NCI-H774 (cell line): ENCODE measurements at places on chromosomes 5 and 9.

DNA sequence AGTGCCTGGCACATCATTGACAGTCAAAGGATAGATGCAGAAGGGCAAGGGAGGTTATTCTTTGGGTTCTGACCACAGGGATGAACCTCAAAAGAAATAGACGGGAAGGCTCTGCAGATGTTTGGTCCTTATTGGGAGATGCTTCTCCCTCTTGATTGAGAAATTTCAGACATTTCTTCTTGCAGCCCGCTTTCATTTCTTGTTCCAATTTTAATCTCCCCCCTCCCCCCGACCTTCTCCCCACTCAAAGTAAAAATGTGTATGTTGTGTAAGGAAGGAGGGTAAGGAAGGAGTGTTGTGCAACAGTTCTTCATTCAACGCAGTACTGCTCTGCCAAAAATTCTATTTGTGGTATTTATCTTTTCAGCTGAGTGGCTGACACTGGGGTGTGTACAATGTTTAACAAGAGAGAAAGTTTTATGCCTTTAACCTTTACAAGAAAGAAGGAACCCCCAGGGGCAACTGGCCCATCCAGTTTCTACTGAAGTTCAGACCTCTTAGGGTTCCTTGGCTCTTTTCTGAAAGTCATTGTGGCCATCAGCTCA lies 46.3 kb upstream of the TNFSF15 start:
- DNase-seq, result no peak

DNA sequence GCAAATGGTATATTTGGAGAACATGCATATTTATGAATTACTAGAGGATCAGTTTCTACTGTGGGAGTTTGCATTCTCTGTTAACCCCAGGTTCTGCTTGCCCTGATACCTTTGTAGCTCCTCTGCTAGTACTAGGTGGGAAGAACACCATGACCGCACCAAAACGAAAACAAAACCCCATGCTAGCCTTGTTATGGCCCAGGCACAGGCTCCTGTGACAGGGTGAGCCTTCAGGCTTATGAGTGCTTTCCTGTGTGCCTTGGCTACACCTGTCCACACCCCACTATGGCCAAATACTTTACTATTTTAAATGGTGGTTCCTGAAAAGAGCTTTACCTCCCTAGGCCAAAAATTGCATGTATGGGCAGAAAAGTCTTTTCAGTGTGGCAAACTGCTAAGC lies 94.8 kb downstream of the PPIC start:
- DNase-seq, result no peak

- DNase-seq, result peak; percentile 56
These were observed 710 bp upstream of the PIP5KL1 start for GRCh38 chr9:127931092-127931881.

DNA sequence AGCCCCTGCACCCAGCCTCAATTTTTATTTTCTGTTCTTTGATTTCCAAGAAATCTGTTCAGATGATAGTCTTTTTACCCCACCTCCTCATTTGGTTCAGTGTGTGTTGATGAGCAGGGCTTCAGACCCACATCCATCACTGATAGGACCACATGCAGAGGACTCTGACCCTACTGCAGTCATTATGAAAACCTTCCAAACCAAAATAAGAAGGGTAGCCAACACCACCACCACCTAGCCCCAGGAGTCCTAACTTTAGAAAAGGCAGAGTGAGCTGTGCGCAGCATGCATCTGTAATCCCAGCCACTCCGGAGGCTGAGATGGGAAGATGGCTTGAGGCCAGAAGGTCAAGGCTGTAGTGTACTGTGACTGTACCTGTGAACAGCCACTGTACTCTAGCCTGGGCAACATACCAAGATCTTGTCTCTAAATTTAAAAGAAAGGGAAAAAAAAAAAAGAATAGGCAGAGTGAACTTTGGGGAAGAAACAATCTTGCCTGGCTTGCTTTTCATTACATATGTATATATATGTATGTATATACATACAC lies 13.0 kb downstream of the CDKN2AIPNL start:
- no peak for DNase-seq

DNA sequence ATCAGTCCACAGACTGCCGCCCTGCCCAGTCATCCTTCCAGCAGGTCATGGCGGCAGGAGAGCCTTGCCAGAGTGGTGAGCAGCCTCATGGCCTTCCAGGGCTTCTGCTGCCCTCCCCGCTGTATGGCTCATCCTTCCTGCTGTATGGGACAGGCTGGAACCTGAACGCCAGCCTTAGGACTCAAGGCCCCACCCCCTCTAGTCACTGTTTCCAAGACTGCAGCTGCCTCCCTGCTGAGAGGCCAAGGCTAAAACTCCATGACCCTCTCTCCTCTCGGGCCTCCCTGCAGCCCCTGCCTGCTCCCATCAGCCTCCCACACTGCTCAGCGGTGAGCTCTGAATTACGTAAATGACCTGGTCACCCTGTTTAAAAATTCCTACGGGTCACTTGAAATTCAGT lies 227.5 kb downstream of the AGTPBP1 start:
- no peak for DNase-seq

- DNase-seq, result no peak
These were observed 17.2 kb upstream of the RGS3 start for GRCh38 chr9:113446323-113446740.

DNA sequence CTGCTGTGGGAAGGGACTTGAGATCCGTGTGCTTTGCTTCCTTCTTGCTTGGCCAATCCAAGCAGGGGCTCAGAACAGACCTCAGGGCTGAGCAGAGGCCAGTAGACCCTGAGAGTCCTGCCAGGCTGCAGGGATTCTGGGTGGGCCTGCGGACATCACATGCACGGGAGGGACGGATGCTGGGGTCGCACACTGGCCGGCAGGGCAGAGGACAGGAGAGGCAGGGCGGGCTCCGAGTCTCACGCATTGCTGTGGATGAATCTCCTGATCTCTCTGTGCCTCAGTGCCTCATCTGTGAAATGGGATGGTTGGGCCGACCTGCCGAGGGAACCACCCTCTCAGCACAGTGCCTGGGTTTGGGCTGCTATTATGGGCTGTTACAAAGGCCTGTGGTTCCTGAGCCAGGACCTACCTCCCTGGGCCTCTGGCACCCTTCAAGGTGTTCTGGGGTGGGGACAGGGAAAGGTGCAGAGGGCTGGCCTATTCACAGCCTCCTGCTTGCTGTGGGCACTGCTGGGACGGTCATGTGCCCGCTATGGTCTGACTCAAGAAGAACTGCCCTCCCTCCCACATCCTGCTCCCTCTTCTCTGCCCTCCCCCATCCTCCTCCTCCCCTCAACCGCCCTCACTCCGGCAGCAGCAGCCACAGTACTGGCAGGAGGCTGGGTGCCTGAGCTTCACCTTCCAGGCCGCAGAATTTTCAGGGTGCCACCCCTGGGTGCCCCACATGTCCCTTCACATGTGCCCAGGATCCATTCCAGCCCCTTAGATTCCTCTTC lies 43.3 kb downstream of the NCS1 start:
- no peak for DNase-seq

DNA sequence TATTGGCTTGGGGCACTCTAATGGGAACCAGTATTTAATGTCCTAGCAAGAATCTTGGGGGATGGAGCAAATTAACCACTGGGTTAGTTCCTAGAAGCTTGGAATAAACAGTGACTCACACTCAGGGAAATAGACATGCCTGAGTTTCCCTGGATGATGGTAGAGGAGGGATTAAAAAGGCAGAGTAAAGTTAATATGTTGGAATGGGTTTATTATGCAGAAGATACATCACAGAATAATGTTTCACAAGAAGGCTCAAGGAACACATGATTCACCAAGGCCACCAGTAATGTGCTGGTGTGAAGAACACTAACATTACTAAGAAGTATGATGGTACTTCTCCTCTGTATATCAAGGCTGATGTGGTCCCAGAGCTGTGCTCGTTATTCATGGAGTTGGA lies 752.9 kb upstream of the SEMA6A start:
- no peak for DNase-seq

DNA sequence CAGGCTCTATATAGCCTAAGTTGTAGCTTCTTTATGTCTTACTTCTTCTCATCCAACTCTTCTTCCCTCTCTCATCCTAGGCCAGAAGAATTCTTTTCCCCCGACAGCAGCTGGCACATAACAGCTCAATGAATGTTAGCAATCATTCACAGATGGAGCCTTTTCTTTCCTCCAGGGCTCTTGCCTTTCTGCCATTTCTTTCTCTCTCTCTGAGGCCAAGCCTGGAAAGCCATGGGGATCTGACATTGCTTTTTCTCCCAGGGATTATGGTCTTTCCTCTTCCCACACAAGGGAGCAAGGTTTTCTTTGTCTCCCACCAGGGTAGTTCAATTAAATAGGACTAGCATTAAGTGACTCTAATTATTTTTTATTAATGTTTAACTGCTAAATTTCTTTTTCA lies 20.5 kb downstream of the SMIM15 start:
- no peak for DNase-seq

GRCh38 chr5:178454303-178454702 lies 135.9 kb downstream of the COL23A1 start:
- DNase-seq, result no peak

- DNase-seq, result no peak
These were observed 6.2 kb upstream of the ORM1 start for GRCh38 chr9:114316605-114317230.

DNA sequence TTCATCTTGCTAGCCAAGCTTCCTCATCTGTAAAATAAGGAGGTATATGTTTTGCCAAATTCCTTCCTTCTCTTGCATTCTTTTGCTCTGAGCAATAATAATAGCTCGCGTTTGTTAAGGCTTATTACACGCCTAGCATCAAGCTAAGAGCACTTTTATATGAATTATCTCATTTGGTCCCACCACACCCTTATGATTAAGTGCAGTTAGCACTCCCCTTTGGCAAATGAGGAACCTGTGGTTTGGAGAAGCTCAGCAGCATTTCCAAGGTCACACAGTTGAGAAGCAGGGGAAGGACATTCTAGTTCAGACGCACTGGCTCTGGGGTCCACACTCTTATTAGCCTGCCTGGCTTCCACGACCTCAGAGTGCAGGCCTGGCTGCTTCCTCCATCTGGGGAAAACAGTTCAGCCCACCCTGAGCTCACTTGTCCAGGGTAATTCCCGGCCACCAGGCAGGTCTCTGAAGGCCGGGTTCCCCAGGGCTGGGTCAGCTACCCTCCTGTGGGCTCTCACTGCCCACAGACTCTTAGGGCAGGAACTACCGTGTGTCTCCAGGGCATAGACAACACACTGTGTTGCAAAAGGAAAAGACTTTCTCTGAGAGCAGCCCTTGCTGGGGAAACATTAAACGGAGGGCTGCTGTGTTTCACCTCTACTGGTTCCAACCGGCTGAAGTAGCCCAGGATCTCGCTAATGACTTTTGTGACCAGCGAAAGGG lies 9.9 kb upstream of the FBP1 start:
- DNase-seq, result no peak

GRCh38 chr5:42542106-42542505 lies 118.9 kb downstream of the GHR start:
- no peak for DNase-seq

DNA sequence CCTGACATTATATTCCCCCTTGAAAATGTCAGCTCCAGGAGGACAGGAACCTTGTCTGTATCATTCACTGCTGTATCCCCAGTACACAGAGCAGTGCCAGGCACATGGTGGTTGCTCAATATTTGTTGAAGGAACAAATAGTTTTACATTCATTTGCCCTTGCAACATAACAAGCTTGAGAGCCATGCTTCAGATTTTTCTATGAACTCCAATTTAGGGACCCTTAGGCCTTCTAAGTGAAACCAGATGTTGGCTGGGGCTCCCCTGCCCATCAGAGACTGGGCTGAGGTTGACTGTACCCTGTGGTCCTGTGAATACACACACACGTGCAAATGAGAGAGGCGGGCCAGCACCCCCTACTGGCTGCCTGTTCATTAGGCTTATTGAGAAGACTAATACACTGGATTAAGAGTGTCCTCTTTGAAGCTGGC lies 214.9 kb upstream of the WWC1 start:
- DNase-seq, result no peak

DNA sequence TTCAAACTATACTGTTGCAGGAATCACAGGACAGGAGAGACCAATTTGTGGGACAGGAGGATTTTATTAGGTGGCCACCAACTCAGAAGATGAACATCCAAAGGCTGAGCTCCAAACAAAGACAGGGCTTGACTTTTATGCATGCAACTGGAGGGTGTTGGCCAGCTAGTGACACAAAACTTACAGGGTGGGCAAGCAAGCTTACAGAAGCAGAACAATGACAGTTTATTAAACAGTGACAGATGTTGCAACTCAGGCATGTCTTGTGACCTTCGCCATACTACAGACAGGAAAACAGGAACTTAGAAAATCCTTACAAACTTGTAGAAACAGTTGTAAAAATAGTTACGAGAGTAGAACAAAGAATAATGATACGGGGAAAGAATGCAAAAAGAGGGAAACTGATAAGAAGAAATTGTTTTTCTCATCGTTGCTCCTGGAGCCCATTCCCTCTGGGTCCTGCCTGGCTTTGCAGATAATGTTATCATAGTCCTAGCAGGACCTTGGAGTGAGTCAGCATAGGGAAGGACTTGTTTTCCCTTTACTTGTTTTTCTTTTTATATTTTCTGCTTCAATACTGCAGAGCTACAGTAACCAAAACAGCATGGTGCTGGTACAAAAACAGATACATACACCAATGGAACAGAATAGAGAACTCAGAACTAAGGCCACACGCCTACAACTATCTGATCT lies 2083.0 kb upstream of the ACO1 start:
- DNase-seq, result no peak

GRCh38 chr9:130598188-130598587 lies 18.8 kb downstream of the FUBP3 start:
- DNase-seq, result no peak

- no peak for DNase-seq
These were observed 138.1 kb upstream of the PCA3 start for GRCh38 chr9:76626141-76626540.

GRCh38 chr5:158305861-158306260 lies 446.9 kb upstream of the CLINT1 start:
- DNase-seq, result no peak

- peak; percentile 55 for DNase-seq
These were observed 3.1 kb downstream of the CCDC183 start for GRCh38 chr9:136799079-136799853.

- no peak for DNase-seq
These were observed 33.5 kb downstream of the SPATA31D1 start for GRCh38 chr9:82022121-82022520.

- no peak for DNase-seq
These were observed 20.7 kb upstream of the BASP1 start for GRCh38 chr5:17196697-17197096.

DNA sequence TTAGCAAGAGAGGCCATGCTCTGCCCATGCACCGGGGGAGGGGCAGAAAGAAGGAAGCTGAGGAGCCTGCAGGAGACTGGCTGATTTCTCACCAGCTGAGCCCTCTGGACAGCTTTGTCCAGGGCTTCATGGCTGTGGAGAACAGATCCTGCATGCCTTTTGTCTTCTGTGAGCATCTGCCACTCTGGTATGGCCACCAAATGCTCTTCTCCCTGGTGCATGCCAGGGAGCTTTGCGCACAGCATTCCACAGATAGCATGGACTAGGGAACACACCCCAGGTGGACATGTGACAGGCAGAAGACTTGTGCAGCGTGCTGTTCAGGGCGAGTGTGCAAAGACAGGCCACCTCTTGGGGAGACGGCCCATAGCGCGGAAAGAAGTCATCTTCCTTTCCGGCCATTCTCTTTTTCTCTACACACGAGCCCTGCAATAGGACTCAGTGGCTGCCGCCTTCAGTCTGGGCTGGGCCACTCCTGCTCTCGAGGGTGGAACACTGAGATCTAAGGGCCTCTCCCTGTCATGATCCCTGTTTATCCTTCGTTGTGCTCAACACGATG lies 56.7 kb downstream of the GADD45G start:
- DNase-seq, result no peak

- DNase-seq, result no peak
These were observed 1.2 kb downstream of the COQ4 start for GRCh38 chr9:128323791-128324190.
